ENCODE measurements at places on chromosomes 3 and 15.

DNA sequence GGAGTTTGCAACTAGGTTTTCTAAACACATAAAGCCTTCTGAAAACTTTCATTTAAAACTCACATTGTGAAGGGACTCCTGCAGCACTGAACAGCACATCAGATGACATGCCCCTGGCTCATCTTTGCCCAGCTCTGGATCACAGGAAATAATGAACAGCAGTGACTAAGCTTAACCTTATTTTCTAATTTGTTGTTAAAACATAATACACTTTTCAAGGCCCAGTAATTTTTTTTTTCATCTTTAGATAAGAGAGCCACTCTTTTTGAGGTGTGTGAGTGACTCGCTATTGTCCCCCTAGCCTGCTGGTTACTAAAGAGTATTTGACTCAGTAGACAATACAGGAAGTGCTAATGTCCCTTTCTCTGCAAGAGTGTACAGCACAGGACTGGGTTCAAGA, 204.0 kb downstream of the OSBPL10 start:
- no peak for DNase-seq

- no peak for DNase-seq
Observed at GRCh38 chr3:54069961-54070360, 52.4 kb upstream of the CACNA2D3 start.

GRCh38 chr15:42604894-42605744, 29.7 kb downstream of the STARD9 start:
- no peak for DNase-seq

- DNase-seq: no peak
Observed at GRCh38 chr3:52004163-52004787, 8.6 kb upstream of the RPL29 start.

- no peak for DNase-seq
Observed at GRCh38 chr3:57985176-57985983, 22.8 kb upstream of the FLNB start.

- DNase-seq: no peak
Observed at GRCh38 chr3:45021524-45022297, 4.4 kb upstream of the CLEC3B start.

DNA sequence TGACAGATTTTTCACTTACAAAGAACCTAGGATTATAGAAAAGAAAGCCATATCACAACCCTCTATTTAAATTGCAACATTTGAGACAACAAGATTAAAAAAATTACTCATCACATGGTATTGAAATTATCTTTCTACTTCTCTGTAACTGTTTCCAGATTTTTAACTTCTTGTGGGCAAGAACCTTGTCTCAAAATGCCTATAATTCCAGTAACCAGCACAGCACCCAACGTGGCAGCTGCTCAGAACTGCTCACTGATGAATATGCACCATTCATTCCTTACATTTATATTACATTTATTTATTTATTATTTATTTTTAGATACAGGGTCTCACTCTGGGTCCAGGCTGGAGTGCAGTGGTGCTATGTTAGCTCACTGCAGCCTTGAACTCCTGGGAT, 216.1 kb downstream of the THRB start:
- DNase-seq: no peak

DNA sequence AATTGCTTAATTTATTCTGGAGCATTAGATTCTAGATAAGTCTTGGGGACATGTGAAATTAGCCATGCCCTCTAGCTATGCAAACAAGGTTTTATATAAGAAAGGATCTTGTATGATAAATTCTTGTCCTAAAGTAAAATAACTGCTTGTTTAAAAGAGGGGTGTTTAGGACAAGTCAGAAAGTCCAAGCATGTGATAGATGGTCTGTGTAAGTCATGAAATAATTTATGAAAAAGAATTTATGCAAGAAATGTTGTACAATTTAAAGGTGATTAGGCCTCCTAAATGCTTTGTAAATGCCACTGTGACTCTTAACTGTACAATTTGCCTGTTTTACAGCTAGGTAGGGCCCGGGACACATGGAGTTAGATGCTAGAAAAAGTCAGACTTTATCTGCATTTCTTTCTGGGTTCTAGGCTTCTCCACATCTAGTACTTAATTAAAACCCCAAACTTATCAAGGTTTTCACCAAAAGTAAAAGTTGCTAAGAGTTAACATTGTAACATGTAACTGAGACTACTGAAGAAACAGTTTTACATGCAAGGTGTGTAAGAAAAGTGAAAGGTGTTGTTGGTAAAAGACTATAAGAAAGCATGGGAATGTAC, 13.2 kb downstream of the LINS1 start:
- DNase-seq: no peak

GRCh38 chr15:26773067-26773877, 406 bp upstream of the GABRB3 start:
- DNase-seq: peak; percentile 25

DNA sequence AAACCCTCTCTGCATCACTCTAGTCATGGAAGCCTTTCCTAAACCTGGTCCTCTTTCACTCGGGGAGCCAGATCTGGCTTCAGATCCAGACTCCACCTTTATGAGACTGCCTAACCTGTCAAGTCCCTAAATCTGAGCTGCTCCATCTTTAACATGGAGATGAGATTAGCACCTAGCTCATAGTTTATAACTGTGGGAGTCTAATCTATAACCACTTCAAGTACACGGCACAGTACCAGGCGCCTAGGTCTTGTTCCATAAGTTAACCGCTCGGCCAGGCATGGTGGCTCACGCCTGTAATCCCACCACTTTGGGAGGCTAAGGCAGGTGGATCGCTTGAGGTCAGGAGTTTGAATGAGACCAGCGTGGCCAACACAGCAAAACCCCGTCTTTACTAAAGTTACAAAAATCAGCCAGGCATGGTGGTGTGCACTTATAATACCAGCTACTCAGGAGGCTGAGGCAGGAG, 30.3 kb downstream of the TPM1 start:
- DNase-seq: no peak

DNA sequence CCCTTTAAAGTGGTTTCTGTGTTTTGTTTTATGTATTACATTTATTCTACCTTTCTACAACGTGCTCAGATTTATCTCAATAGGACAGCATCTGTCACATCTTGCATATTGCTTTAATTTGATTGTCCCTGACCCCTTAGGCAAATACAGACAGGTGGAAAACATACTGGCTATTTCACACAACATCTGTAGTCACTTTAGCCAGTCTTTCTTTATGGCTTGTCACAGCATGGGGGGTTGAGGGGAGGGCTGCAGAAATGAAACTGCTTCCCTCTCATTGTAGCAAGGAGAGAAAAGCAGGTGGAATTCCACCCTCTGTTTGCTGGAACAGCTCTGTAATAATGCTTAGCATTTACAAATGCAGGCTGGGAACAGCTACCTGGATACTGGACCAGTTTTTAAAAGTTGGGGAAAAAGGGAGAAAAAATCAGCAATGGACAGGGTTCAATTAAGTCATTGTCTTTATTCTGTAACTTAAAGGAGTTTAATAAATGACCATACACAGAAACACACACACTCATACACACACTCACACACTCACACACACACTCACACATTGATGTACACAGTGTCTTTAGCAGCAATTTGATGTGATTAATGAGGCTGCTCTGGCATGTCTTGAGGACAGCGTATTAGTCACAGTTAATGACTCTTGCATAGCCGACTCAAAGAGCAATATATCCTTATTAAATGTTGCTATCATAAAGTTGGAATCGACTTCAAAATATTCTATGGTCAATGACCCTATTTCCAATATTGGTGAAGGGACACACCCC, 283.7 kb upstream of the GBE1 start:
- no peak for DNase-seq

- DNase-seq: no peak
Observed at GRCh38 chr15:35514759-35515158, 31.2 kb downstream of the DPH6 start.

DNA sequence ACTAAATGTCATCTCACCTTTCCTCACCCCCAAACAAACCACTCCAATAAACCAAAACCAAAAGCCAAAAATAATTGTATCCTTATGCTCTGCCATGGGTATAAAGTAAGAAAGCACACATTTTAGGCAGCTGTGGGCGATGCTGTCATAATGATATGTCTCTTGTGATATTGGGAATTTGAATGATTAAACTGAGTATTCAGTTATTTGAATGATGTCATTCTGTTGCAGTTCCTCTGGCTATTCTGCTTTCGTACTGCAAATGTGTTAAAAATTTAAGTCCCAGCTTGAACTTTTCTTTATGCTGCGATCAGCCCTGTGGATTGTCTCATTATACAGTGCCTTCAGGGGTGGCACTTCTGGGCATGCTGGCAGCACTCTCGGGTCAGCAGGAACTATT, 10.8 kb upstream of the NR1D2 start:
- no peak for DNase-seq

DNA sequence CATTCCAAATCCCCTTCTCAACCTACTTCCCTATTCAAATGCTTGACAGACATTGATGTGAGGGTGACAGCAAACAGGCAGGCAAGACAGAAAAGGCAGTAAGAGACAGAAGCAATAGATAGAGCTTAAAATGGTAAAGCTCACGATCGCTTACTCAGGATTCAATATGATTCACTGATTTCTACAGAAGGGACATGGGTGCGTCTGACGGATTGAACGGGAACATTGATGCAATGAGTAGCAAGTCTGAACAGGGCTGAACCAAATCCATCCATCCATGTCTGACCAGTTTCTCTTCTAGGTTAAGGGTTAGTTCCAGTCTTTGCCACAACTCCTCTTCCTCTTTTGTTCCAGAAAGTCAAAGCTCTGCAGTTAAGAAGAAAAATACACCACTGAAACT, 35.1 kb downstream of the P2RY1 start:
- DNase-seq: no peak

GRCh38 chr3:40325465-40325864, 16.0 kb downstream of the EIF1B start:
- DNase-seq: no peak

GRCh38 chr3:136995652-136996051, 37.9 kb downstream of the IL20RB start:
- no peak for DNase-seq

- peak; percentile 28 for DNase-seq
Observed at GRCh38 chr3:52532838-52533622, 627 bp downstream of the NT5DC2 start.

- no peak for DNase-seq
Observed at GRCh38 chr3:11554666-11555065, 89.0 kb downstream of the VGLL4 start.

DNA sequence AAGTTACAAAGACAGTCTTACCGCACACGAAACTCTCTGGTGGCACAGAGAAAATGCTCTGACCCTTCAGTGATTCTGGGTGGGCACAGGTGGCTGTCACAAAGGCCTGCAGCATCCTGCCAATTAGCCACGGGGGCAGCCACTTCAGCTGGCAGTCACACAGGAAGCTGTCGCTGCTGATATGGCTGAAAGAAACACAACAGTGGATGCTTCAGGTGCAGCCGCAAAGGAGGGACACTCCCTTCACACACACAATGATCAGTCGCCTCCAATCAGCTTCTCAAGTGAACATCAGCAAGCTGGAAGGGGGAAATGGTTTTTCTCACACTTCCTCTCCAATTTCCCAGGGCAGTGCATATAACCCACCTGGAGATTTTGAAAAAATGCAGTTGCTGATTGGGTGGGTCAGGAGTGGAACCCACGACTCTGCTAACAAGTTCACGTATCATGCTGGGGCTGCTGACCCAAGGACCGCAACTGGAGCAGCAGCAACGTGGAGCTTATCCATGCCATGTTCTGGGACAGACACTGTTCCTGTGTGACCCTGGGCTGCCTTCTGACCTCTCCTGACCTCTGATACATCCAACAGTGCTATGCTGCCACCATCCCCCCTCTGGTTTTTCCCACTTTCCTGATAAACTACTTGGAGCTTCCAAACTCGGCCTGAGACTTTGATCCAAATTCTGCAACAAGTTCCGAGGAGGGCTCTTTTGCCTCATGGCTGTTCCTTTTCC, 106.6 kb downstream of the LRIG1 start:
- no peak for DNase-seq

GRCh38 chr3:161142486-161142885, 37.3 kb upstream of the B3GALNT1 start:
- DNase-seq: no peak

DNA sequence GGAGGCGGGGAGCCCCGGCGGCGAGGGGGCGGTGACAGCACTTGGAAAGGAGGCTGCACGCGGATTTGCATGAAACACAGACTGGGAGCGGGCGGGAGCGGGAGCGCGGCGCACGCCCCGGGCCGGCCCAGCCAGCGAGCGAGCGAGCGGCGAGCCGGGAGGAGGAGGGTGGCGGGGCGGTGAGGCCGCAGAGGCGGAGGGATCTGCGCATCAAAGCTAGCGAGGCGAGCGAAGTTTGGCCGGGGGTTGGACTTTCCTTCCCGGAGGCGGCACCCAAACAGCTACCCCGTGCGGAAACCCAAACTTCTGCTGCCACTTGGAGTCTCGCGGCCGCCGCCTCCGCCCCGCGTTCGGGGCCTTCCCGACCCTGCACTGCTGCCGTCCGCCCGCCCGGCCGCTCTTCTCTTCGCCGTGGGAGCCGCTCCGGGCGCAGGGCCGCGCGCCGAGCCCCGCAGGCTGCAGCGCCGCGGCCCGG, at the start of gene SMAD3:
Gene SMAD3, plus strand, starts transcription at position 72 of the 475 bp plus-strand sequence. CDS start 553 bp downstream, outside the sequence.
- peak; percentile 91 for DNase-seq

- DNase-seq: no peak
Observed at GRCh38 chr15:78977091-78977571, 32.3 kb upstream of the CTSH start.

DNA sequence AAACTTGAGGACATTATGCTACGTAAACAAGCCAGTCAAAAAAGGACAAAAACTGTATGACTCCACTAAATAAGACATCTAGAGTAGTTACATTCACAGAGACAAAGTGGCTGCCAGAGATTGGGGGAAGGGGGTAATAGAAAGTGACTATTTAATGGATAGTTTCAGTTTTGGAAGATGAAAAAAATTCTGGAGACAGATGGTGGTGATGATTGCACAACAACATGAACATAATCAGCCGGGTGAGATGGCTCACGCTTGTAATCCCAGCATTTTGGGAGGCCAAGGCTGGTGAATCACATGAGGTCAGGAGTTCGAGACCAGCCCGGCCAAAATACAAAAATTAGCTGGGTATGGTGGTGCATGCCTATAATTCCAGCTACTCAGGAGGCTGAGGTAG, 40.6 kb downstream of the DPP8 start:
- no peak for DNase-seq

- DNase-seq: no peak
Observed at GRCh38 chr3:50604628-50605588, 6.7 kb downstream of the CISH start.

- no peak for DNase-seq
Observed at GRCh38 chr3:64861684-64862083, 173.9 kb upstream of the ADAMTS9 start.

- peak; percentile 56 for DNase-seq
Observed at GRCh38 chr15:78140292-78140691, 8.9 kb upstream of the IDH3A start.

DNA sequence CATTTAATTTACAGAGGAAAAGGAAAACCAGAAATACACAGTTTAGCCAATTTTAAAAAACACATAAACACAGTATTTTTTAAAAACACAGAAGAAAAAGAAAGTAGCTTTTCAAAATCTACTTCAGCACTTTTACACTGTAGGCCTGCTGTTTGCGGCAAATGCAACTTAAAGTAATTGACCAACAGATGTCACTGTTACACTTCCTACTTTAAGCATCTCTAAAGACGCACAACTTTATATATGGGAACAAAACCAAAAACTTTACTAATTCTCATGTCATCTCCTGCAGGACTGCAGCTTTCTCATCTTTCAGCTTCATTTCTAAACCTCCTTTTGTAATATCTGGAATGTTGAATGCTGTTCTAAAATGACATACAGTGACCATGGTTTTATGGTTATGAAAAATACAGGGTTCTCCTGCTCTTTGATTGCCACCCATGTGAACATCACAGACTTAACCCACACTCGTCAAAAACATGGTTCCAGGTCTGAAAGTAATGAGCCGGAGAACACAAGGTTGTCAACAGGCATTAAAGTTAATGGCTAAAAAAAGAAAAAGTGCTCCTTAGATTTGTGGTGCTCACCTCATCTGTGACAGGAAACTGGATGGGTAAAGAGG, 107.9 kb downstream of the FMN1 start:
- DNase-seq: no peak
